H9 (cell line): ENCODE measurements at places on chromosomes 11 and 22. TPM values are rescaled to one million over a fixed set of nuclear protein-coding genes. Genes with fewer than 3 reads are reported as not detected.
A peak's percentile ranks its signal among the peaks of the same experiment; 100 is the strongest.

- DNase-seq = no peak
These were observed 429.6 kb downstream of the INSC start for GRCh38 chr11:15544353-15544752.

- DNase-seq = no peak
These were observed 791 bp downstream of the GDPD4 start for GRCh38 chr11:77300695-77301094.

DNA sequence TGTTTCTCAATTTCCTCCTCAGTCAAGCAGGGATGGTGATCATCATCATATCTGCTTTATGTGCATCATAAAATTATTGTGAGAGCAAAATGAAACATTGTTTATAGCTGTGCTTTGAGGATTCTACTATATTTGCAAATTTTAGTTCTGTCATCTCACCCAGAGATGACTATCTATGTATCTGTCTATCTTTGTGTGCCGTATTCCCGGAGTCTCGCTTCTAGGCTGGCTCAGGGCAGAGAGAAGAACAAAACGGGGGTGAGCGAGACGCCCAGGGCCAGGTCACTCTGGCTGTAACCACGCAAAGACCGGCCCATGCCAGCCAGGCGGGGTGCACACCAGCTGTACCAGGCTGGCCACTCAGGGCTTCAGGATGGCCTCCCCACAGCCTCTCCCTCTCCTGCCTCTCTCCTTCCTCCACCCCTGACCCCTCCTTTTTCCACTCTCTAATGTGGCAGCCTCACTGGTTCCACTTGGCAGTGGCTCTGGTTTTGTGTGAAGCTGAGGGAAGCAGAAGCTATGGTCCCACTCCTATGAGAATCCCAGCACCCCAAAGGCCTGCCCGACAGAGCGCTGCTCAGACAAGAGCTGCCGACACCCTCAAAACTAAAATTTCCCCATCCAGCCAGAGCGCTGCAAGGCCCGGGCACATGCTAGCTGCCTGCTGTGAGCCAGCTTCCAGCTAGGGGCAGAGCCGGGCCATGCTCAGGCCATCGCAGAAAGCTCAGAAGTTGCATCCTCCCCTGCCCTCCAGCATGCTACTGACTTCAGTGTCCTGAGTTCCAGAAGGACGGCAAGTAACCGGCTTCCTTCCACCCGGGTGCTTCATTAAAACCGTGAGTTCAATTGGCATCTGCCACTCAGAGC, 139.5 kb upstream of the TBCEL start:
- DNase-seq = no peak

DNA sequence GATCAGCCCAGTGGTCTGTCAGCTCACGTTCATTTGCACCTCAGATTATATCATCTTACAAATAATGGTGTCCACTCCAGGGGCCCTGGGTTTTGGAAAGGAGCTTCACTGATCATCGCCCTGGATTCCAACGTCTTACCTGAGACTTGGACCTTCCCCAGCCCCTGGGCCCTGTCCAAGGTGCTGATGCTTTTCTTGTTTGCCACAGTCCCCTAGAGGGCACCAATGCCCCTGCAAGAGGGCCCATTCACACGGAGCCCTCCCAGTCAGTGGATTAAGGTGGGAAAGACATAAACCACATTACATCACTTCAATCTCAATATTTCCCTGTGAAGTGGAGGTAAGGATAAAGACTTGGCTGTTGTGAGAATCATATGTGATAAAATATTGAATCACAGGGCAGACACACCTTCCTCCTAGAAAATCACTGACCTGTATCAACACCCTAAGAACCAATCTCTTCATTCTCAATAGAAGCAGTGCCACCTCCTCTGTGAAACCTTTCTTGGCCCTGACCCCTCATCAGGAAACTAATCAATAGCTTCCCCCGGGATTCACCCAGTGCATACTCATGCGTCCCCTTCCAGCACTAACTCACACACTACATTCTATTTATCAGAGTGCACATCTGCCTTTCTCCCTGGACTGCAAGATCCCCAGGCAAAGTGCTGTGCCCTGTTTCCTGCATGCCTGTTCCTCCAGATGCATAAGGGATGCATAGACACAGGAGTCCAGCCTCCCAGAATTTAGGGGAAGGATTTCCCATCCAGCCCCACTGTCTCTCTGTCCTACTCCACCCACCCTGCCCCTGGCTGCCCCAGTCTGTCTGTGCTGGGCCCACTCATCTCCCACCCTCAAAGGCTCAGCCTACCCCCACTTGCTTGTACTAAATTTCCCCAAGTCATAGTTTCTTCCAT, 167.0 kb downstream of the BUD13 start:
- DNase-seq = peak; percentile 86

GRCh38 chr11:130549393-130549999, 101.1 kb downstream of the ADAMTS15 start:
- DNase-seq = no peak

DNA sequence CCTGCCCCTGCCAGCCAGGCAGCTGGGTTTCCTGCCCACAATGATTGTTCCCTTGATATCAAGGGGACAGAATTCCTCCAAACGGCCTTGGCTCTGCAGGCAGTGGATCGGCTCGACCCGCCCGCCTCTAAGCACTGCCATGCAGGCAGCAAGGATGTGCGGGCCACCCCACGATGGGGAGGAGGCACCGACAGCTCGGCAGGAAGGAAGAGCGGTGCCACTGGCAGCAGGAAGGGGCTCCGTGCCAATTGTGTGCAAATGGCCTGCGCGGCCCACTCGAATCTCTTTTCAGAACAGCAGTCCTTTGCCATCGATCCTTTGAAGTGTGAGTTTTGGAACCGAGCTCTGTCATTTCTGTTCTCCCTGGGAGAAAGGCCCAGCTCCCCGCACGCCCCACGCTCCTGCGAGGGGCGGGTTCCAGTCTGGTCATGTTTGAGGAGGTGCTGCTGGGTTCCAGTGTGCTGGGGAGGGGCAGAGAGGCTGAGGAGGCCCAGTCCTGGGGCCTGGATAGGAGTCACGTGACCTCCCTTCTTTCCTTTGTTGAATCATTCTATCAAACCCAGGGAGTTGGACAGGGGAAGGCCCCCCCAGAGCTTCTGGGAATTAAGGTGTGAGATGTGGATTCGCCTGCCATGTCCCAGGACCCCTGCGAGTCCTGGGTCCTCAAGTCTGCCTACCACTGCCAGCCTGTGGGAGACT, 406.0 kb downstream of the CTTN start:
- DNase-seq = no peak

GRCh38 chr11:116853461-116854073, 16.1 kb upstream of the APOA1 start:
- no peak for DNase-seq

- DNase-seq = no peak
These were observed 48.3 kb downstream of the ARHGEF12 start for GRCh38 chr11:120384476-120384875.

DNA sequence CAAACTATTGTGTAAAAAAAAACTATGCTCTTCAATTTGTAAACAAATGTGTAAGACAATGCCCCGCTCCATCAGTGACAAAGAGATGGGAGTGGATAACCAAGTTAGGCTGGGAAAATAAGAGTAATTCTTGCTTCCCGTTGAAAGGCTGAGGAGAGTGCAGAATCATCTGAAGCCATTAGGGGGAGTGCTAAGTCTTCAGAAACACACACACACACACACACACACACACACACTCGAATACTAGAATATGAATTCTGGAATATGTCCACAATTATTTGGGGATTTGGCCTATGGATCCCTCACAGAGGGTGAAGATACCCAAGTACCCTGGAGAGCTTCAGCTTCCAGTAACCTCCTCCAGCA, 27.8 kb upstream of the ROBO3 start:
- peak; percentile 46 for DNase-seq

- DNase-seq = no peak
These were observed 6.3 kb downstream of the ZDHHC5 start for GRCh38 chr11:57674251-57674650.

- DNase-seq = no peak
These were observed 25.5 kb upstream of the CD82 start for GRCh38 chr11:44539971-44540370.

CAPN5 gene
- total RNA-seq = 16.7 and 17.1 TPM in 2 replicates

SLC5A12 gene
- 2.7 and 3.2 TPM in 2 replicates for total RNA-seq

CSRP3 gene
- not detected in 2 replicates for total RNA-seq

LRRN4CL gene
- 0.59 and 0.79 TPM in 2 replicates for total RNA-seq
